ENCODE measurements at places on chromosomes 7 and 10.

DNA sequence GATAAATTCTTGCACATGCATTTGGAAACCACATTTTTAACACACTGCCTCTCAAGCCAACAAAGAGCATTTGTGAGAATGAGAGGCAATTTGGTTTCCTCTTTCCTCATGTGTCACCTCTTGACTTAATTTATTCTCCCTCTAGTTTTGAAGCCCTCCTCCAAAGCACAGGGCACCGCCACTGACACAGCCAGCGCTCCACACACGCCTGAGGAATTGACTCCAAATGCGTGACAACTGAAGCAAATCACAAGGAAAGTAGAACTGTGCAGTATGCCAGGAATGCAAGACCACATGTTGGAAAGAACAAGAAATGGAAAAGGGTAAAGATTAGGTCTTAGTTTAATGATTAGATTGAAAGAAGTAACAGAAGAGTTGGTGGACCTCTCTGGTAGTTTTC lies 173.3 kb downstream of the LSM5 start:
- DNase-seq = no peak

- no peak for DNase-seq
Observed at GRCh38 chr10:69492746-69493462, 41.6 kb downstream of the TSPAN15 start.

- DNase-seq = no peak
Observed at GRCh38 chr10:88131511-88132139, 268.2 kb downstream of the PTEN start.

- DNase-seq = no peak
Observed at GRCh38 chr10:112832361-112832878, 117.6 kb upstream of the TCF7L2 start.

- no peak for DNase-seq
Observed at GRCh38 chr7:2109936-2110609, 122.7 kb downstream of the MAD1L1 start.

DNA sequence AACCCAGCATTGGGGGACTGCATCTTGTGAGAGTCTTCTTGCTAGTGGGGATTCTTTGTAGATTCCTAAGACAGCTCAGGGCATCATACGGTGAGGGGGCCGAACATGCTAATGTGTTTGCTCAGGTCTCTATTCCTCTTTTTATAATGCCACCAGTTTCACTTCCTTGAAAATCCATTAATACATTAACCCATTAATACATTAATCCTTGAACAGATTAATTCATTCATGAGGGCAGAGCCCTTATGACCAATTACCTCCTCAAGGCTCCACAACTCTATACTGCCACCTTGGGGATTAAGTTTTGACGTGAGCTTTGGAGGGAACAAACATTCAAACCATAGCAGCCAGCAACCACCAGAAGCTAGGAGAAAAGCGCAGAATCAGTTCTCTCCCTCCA lies 67.2 kb upstream of the POT1 start:
- no peak for DNase-seq

DNA sequence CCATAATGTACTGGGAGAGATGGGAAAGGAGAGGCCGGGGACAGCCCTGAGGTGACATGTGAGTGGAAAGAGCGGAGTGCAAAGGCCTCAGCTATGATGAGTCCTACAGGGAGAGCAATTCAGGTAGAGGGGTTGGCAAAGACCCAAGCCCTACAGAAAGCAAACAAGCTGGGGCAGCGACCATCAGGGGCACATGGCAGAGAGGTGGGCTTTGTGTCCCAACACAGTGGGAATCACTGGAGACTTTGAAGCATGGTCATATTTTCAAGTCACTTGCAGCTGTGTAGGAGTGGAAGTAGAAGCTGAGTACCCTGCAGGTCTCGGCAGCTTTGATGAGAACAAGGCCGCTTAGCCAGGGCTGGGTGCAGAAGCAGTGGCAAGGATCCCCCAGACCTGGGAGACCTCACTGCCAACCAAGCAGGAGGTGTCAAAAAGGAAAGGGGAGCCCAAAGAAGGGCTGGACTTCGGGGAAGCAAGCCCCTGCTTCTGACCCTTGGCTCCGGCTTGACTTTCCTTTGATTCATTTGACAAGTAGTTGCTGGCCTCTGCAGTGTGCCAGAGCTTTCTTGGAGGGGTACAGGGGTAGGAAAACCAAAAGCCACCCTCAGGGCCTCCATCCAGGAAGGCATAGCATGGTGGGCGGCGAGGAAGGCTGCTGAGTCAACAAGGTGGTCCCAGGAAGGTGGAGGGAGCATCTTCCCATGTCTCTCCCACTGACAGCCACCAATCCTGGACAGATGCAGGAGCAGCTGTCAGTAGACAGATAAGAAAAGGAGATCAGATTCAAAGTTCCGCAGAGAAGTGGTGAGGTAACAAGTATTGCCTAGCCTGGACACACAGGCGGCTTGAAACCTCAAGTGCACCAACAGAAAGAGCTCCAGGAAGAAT lies 1.9 kb upstream of the PGAM2 start:
- DNase-seq = no peak

GRCh38 chr7:45368129-45368807 lies 205.9 kb upstream of the ADCY1 start:
- DNase-seq = no peak

- DNase-seq = no peak
Observed at GRCh38 chr7:72309476-72309875, 102.7 kb downstream of the CALN1 start.

DNA sequence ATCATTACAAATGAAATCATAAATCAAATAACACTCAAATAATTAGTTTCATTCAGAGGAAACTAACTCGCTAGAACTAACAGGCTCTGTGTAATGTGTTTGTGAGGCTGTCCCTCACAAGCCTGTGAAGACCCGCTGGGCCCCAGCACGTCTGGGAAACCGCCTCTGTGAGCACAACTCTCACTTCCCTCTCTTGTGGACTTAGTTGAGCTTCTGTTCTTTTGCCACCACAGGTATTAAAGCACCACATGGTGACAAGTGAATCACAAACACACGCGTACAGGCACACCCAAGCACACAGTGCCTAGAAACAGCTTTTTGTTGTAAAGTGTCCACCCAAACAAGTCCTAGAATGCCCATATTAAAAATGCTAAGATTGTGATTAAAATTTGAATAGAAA lies 51.0 kb downstream of the ZNF777 start:
- DNase-seq = no peak

DNA sequence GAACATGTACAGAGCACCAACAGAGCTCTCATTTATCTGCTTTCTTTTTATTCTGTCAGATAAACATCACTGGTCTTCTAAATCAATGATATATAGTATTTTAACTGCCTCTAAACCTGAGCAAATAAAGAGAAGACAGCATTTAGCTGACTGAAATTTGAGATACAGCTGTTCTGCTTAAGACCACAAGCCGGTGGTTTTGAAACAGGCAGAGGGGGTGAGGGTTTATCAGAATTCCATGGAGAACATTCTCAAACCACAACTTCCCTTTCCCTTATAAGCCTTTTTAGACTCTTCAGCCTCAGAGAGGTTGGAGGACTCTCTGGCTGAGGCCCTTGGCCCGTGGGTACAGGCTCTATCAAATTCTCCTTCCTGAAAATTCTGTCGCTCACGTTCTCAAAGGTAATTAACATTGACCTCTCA lies 87.4 kb upstream of the RSU1 start:
- DNase-seq = no peak

- no peak for DNase-seq
Observed at GRCh38 chr10:17348501-17349349, 105.7 kb downstream of the ST8SIA6 start.

GRCh38 chr10:134247-135131 lies 766 bp upstream of the ZMYND11 start:
- no peak for DNase-seq

GRCh38 chr10:52170776-52171175 lies 143.3 kb upstream of the DKK1 start:
- no peak for DNase-seq

- DNase-seq = no peak
Observed at GRCh38 chr7:89728481-89728880, 425.8 kb upstream of the STEAP1 start.

DNA sequence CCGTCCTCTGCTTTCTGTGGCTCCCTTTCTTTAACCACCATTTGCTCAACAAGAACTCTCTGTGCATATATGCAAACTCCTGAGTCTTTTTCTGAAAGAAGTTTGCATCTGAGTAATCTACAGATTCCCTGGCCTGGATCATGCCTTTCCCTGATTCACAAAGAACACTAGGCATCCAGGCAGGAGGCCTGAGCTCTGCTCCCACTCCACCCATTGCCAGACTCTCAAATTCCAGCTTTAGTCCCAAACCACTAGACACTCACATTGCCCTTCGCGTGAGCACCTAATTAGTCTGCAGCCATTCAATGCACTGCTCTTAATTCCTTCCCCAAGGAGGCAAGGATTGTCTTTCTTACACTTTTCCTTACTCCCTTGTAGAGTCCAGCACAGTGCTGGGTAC lies 60.9 kb downstream of the ABCC2 start:
- no peak for DNase-seq

GRCh38 chr10:86376403-86376802 lies 9.8 kb upstream of the GRID1 start:
- DNase-seq = no peak

All from stimulated activated CD8-positive, alpha-beta memory T cell treated with anti-CD3 and anti-CD28 coated beads, Interleukin-2, amount 100 ng/mL, for 1 hour (primary cell).